ENCODE measurements at places on chromosomes 4 and X.

DNA sequence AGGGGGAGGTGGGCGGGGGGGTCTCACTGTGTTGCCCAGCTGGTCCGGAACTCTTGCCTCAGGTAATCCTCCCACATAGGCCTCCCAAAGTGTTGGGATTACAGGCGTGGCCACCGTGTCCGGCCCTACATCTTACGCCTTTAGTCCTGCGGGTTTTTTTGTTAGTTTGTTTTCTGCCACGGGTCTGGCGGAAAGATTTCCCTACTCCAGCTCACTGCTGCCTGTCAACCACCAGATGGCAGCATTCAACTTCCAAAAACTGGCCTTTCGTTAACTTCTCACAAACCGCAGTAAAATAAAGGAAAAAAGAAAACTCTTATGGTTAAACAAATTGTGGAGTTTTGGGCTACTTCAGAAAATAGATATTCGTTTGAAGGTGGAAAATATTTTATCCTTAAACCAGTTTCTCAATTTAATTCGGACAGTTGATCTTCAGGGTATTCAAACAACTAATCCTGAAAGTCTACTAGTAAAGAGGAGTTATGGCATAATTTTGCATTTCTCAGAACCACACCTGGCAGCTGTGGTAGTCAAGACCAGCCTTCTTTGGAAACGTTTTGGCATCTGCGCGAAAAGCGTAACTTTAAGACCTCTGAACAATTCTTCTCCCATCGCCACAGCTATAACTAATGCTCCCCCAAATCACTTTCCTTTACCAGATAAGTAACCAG, 41.1 kb downstream of the LUZP4 start:
- no peak for DNase-seq

- no peak for DNase-seq
Observed at GRCh38 chr4:84035568-84035967, 463.5 kb downstream of the NKX6-1 start.

GRCh38 chrX:98405376-98405775, 1521.7 kb downstream of the RPA4 start:
- no peak for DNase-seq

DNA sequence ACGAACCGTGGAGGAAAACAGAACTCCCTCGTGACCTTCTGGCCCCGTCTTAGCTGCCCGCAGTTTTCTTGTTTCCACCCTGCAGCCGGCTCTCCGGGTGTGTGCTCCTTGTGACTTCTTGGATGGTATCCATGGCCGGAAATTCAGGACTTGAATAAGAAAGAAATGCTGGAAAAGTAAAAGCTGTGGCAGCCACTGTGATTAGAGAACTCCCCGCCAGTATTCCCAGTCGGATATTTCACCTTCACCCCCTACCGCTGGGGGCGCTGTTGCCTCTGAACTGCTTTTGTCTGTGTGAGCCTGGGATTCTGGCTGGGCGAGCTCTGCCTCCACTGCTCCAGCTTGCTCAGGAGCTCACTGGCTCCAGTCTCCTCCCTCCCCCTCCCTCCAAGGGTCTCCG, 41.5 kb upstream of the CYP4V2 start:
- no peak for DNase-seq

DNA sequence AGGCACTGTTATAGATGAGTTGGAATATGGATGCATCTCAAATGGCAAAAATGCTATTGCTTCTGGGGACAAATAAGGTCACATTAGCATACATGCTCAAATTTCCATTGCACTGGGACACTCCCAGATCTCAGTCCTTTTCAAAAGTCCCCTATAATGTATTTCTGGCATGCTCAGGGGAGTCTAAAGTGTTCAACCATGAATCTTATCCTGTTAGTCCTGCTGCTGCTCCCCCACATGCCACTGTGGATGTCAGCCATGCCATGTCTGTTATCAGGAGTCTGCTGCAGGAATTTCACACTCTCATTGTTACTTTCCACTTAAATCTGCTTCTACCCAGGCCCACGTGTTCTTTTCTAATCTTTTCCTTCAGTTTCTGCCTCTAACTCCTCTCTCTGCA, 1000.6 kb downstream of the CCSER1 start:
- DNase-seq: no peak
